ENCODE measurements at places on chromosomes 11 and 22.

DNA sequence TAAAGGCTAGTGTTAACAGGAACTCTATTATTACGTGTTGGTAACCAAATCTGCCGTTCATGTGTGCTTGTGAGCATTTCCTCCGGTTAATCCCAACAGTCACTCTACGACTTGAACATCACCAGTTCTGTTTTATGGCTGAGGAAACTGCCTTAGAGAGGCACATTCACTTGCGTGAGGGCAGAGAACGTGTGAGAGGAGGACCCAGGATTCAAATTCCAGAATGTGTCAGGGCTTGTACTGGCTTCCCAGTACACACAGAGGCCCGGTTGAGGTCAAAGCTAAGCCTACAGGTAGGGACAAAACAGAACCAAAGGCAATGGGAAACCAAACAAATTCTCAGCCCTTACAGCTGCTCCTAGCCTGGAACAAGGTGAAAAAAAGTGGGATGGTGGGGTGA lies 66.9 kb upstream of the TENM4 start:
- no peak for DNase-seq

DNA sequence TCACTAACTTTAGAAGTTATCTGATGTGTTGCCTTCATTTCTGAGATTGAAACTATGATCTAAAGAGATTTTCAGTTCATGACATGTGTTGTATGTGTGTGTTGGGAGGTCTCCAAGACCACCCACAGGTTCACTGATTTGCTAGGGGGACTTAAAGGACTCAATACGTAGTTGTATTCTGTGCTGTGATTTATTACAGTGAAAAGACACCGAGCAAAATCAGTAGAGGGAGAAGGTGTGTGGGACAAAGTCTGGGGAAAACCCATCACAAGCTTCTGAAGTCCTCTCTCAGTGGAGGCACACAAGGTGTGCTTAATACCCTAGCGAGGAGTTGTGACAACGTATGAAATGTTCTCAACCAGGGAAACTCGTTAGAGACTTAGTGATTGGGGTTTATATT lies 35.6 kb downstream of the RNF169 start:
- DNase-seq: no peak

DNA sequence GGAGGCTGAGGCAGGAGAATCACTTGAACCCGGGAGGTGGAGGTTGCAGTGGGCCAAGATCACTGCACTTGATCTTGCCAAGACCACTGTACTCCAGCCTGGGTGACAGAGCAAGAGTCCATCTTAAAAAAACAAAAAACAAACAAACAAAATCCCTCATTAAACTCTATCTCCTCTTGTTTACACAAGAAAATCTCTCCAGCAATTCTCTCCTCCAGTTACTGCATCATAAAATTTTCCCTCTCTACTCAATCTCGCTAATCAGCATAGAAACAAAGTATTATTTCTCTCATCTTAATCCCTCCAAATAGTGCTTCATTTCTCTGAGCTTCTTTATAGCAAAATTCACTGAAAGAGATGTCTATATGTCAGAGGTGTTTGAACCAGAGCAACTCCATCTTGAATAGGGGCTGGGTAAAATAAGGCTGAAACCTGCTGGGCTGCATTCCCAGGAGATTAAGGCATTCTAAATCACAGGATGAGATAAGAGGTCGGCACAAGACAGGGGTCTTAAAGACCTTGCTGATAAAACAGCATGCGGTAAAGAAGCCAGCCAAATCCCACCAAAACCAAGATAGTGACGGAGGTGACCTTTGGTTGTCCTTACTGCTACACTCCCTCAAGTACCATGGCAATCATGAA lies 19.8 kb downstream of the MTMR2 start:
- DNase-seq: no peak

DNA sequence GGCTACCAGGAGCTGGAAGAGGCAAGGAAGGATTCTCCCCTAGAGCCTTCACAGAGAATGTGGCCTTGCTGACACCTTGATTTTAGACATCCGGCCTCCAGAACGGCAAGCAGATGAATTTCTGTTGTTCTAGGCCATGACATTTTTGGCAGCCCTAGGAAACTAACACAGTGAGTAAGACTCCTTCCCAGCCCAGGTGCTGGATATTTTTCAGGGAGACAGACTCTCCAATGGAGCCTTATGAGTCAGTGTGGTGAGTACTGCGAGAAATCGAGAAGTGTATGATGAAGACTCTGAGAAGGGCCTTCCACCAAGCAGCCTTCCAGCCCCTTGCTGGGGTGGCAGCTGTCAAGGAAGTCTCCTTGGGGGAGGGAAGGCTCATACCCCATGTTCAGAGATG lies 114.4 kb downstream of the OSBP2 start:
- DNase-seq: no peak

DNA sequence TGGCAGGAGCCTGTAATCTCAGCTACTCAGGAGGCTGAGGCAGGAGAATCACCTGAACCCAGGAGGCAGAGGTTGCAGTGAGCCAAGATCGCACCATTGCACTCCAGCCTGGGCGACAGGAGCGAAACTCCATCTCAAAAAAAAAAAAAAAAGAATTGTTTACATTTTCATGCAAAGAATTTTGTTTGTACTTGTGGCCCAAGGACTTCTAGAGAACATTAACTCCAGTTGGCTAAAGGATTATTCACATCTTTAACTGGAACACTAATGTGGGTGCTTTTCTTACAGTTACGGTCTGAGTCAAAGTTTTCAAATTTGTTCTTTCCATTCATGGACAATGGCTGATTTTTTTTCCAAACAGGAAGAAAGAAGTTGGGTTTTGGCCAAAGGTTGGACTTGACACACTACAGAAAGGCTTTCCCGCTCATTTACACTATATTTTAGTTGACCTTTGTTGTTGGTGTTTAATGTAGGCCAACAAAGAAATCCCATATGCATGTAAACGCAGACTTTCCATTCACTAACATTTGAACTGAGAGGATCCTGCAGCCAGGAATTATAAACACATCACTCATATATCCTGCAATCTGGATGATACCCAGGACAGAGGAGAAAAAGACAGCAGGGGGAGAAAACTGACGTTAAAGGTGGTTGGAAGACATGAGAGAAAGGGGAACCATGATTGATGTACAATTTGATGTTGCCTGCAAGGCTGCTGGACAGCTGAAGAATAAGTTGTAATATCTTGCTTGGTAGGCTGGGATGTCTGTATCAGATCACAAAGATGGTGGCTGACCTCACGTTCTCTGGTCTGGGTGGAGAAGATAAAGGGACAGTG lies 13.1 kb downstream of the POU2AF1 start:
- no peak for DNase-seq

DNA sequence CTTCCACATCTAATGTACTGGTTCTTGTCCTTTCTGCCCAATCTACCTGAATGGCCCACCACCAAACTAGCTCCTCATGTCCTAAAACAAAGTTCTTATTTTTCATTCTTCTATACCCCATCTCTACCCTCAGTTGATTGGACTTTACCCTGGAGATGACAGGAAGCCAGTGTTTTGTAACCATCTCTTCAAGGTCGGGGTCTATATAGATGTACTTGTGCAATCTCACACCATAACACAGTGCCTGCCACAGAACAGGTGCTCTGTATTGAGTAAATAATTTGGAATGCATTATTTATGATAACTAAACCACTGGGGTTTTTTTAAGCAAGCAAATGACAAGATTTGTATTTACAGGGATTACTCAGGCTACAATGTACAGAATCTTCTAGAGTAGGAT lies 76.7 kb upstream of the FAM181B start:
- DNase-seq: no peak

DNA sequence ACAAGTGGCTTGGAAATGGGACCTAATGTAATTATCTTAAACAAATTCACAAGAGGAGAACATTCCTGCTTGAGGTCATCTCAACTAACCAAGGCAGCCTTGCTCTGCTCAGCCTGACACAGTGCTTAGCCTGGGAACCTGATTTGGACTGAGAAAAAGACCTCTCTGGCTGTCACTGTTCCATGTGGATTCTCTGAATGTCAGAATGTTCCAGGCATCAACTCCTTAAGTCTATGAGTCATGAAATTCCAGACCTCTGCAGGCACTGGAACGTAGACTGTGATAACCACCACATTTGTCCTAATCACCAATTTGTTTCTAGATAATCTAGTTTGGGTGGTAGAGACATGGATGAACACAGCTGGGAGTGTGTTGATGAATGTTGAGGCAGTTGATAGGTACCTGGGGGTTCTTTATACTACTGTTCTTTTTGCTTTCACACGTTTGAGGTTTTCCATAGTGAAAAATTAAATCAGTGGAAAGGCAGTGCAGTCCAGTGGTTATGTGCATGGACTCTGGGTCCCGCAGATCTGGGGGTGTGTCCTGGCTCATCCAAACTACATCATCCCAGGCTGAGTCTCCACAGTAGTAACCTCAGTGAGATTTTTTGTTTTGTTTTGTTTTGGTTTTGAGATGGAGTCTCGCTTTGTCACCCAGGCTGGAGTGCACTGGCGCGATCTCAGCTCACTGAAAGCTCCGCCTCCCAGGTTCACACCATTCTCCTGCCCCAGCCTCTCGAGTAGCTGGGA lies 269.6 kb downstream of the MN1 start:
- no peak for DNase-seq

Data from T1000 (cell line).